AG04449 (cell line): ENCODE measurements at places on chromosomes 6 and 20.

GRCh38 chr6:75044846-75045245 is 161.0 kb downstream of the COL12A1 start:
- DNase-seq, result peak; percentile 17

- no peak for DNase-seq
Measured at GRCh38 chr6:75563032-75563431, 38.6 kb upstream of the SENP6 start.

- DNase-seq, result no peak
Measured at GRCh38 chr20:16407251-16408067, 165.8 kb downstream of the KIF16B start.

DNA sequence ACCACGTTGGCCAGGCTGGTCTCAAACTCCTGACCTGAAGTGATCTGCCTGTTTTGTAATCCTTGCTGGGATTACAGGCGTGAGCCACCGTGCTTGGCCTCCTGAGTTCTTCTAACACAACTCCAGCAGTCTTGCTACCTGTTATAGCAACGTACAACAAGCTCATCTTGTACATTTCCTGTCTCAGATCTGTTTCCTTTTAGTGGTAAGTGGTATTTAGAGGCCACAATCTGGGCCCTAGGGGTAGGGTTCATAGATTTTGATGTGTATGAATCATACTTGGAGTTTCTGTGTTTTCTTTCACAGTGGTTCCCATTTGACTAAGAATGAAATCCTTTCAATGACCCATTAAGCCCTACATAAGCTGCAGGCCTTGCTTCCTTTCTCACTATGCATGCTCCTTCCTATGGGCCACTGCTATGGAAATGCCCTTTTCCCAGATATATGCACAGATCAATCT is 27.1 kb upstream of the SYNCRIP start:
- no peak for DNase-seq

- no peak for DNase-seq
Measured at GRCh38 chr6:107504270-107505026, 14.5 kb downstream of the SOBP start.
